ENCODE measurements at places on chromosomes 12 and 14.

DNA sequence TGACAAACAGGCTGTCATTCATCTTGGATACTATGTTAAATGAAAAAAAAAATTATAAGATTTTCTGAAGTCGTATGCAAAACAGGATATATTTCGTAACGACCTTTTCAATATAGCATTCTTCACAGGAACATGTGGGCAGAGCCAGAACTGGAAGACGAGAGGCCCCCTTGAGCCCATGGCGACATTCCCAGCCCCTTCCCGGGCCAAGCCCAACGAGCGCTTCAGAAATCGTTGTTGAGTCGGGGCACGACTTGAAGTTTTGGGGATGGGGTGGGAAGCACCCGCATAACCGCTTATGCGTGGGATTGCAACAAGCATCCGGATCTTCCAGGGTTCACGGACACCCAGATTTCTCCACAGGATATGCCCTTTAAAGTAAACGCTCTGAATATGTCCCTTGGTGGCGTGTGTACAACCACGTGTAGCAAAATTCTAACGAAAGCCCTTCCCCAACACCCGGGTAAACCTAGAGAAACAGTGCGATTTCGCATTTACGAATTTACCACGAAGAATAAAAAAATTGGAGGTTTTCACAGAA lies 736 bp downstream of the C14orf39 start:
- no peak for DNase-seq

DNA sequence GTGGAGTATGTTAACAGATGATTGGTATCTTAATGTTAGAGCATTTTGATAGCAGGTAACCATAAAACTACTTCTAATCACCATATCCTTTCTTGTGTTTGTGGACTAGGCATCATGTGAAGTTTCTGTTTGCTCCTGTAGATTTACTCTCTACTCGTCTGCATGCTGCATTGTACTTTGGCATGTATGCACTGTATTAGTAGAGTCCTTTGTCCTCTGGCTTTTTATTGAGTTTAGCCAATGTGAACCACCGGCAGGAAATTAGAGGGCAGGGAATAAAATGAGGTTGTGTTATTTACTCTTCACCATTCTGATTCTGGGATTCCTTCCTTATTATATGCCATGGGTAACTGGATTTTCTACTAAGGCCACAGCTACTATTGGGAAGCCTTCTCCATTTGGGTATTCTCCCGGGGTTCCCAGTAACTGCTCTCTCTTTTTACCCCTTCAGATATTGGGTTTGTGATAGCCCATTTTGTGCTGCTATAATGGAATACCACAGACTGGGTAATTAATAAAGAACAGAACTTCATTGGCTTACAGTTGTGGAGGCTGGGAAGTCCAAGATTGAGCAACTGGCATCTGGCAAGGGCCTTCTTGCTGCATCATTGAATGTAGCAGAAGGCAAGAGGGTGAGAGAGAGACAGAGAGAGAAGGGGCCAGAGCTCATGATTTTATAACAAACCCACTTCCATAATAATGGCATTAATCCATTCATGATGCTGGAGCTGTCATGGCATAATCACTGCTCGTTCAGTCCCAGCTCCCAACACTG lies 22.4 kb downstream of the FAM177A1 start:
- DNase-seq: no peak

DNA sequence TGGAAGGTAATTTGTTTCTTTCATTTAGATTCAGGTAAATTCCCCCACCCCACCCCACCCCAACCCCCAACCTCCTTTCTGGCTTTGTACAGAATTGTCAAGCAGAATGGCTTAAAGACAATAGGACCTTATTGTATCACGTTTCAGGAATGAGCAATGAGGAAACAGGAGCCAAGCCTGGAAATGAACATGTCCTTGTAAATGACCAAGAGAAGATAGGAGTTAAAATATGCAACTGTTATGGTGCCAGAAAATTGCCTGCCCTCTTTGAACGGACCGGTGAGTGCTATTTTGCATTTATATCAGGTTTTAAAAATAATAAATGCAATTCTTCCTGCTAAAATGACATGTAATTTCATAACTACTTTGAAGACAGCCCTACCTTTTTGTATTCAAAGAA lies 141.6 kb upstream of the PELI2 start:
- no peak for DNase-seq

DNA sequence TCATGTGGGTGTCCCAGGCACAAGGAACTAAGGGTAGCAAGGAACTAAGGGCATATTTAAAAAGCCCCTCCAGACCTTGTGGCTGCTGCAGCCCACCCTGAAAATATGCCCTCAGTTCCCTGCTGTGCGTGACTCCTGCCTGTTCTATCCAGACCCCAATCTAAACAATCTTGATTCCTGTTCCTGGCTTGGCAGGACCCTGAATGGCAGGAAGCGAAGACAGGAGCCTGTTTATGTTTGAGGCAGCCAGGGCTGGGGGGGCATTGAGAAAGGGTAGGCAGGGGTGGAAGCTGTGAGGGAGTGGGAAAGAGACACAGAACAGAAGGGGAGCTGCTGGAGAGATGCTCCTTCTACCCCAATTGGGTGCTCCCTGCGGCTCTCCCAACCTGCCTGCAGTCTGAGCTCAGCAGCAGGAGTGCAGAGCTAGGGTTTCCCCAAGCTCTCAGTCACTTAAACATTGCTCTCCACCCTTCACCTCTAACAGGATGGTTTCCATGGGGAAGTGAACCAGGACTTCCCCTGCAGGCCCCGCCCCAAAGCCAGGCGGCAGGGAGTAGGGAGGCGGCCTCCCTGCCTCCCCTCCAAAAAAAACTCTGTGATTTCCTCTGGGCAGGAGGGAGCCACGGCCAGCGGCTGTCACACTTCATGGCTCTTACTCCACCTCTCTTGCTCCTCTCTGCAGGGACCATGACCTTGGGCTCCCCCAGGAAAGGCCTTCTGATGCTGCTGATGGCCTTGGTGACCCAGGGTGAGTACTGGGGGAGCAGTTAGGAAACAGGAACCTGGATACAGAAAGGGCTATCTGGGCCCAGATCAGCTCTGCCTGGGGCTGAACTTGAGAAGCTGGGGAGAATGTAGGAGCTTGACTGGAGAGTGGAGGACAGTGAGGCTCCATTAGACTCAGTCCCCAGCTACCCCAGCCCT lies 4.7 kb downstream of the ACVRL1 start:
- no peak for DNase-seq

- no peak for DNase-seq
Observed at GRCh38 chr14:37593511-37594237, 1.4 kb downstream of the FOXA1 start.

DNA sequence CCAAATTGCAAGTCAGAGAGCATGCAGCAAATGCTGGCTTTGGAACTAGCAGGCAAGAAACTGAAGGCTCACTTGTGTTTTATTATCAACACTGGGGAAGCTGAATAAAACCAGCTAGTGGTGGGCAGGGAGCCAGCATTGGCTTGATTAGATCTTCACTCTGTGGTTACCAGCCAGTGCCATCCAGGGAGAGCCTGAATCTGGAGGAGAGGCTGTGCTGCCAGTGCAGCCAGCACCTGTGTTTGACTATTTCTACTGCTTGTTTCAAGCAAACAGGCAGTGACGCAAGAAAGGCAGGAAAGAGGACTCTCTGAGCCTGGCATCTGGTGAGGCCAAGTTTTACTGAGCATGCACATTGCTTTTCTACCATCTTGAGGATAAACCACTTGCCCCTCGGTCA lies 247.0 kb downstream of the PHLDA1 start:
- DNase-seq: no peak

- no peak for DNase-seq
Observed at GRCh38 chr12:11497995-11498394, 102.6 kb upstream of the PRB2 start.

- no peak for DNase-seq
Observed at GRCh38 chr12:132133952-132134652, 10.0 kb downstream of the DDX51 start.

- DNase-seq: no peak
Observed at GRCh38 chr14:53955229-53955556, 1.4 kb downstream of the BMP4 start.

DNA sequence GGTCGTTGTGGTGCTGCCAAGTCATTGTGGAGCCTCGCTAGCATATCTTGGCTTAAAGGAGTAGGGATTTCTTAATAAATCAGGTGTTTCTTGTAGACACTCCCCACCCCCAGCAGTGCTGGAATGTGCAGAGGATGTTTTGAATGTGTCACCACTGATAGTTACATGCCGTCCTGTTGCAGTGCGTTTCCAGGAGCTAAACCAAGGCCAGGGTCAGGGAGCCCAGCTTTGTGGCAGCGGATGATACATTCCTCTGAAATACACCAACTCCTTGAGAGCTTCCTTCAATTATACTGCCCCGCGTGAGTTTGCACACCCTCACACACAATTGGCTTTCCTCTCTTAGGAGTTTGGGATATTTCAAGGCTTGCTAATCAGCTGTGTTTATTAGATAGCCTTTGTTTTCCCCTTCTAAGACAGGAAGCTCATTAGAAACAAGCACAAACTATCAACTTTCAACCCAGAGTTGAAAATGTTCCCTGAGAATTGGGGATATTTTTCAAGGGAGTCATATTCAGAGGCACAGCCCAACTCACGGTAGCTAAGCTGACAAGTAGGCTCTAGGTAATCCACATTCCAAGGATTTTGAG lies 154.9 kb downstream of the C12orf75 start:
- no peak for DNase-seq

GRCh38 chr14:50344876-50345563 lies 32.9 kb downstream of the DMAC2L start:
- DNase-seq: no peak

Data from stimulated activated CD4-positive, alpha-beta T cell treated with anti-CD3 and anti-CD28 coated beads, Interleukin-12 subunit alpha, Interleukin-12 subunit beta, amount 100 ng/mL, for 24 hours (primary cell).